ENCODE measurements at places on chromosomes 2 and 18.

DNA sequence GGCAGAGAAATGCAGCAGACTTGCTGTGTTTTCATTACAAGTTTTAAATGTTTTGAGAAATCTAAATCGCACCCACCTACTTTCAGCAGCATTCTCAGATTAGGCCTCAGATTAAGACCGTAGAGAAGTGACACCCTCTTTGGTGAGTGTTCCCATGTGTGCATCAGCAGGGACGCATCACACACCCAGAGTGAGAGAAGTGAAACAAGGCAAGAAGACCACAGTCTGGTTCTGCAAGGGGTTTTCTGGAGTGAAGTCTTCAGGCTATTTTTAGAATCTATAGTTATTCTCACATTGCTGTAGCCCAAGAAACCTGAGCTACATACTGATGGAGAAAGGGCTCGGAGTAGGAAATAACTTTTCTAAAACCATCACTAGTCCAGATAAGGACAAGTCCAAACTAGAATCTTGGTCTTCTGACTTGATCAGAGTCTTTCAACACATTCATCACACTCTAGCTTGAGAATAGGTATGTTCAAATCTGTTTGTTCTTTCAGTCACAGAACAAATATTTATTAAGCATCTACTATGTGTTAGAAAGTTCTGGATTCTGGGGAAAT lies 1216.6 kb upstream of the PIK3C3 start:
- no peak for DNase-seq

DNA sequence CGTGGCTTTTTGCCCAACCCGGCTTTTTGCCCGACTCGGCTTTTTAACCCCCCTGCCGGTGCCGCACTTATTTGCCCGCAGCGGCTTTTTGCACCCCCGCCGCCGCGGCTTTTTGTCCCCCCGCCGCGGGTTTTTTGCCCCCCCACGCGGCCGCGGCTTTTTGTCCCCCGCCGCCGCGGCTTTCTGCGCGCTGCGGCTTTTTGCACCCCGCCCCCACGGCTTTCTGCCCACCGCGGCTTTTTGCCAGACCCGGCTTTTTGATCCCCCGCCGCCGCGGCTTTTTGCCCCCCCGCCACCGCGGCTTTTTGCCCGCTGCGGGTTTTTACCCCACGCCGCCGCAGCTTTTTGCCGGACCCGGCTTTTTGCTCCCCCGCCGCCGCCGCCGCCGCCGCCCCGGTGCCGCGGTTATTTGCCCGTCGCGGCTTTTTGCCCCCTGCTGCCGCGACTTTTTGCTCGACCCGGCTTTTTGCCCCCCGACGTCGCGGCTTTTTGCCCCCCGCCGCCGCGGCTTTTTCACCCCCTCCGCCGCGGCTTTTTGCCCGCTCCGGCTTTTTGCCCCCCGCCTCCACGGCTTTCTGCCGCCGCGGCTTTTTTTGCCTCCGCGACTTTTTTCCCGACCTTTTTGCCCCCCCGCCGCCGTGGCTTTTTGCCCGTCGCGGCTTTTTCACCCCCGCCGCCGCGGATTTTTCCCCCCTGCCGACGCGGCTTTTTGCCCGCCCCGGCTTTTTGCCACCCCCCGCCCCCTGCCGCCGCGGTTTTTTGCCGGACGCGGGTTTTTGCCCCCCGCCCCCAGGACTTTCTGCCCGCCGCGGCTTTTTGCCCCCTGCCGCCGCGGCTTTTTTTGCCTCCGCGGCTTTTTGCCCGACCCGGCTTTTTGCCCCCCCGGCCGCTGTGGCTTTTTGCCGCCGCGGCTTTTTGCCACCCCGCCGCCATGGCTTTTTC lies 2786.5 kb downstream of the RPIA start:
- peak; percentile 76 for DNase-seq

DNA sequence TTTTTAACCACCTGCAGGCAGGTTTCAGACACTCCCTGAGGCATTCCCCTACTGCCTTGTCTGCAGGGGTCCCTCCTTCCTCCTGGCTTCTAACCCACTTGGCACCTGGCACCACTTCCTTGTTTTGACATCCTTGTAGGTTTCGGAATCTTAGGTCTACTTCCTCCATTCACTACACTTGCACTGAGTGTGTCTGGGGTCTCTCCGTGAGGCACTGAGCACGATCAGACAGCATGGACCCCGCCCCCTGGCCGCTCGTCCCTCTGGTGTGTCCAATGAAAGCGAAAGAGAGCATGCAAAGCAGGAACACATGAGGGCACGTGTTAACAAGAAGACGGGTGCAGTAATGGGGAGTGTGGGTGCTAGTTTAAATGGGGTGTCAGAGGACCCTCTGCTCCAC lies 63.8 kb downstream of the HAUS1 start:
- no peak for DNase-seq

DNA sequence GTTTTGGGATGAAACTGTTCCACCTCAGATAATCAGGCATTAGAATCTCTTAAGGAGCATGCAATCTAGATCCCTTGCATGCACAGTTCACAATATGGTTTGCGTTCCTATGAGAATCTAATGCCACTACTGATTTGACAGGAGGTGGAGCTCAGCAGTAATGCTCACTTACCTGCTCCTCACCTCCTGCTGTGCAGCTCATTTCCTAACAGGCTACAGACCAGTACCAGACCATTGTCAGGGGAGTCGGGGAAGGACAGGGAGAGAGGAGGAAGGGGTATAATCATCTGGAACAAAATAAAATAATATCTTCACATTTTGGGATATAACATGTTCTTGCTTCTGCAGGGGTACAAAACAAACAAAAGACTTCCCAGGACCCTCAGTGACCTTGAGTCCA lies 532.0 kb upstream of the FSHR start:
- no peak for DNase-seq

DNA sequence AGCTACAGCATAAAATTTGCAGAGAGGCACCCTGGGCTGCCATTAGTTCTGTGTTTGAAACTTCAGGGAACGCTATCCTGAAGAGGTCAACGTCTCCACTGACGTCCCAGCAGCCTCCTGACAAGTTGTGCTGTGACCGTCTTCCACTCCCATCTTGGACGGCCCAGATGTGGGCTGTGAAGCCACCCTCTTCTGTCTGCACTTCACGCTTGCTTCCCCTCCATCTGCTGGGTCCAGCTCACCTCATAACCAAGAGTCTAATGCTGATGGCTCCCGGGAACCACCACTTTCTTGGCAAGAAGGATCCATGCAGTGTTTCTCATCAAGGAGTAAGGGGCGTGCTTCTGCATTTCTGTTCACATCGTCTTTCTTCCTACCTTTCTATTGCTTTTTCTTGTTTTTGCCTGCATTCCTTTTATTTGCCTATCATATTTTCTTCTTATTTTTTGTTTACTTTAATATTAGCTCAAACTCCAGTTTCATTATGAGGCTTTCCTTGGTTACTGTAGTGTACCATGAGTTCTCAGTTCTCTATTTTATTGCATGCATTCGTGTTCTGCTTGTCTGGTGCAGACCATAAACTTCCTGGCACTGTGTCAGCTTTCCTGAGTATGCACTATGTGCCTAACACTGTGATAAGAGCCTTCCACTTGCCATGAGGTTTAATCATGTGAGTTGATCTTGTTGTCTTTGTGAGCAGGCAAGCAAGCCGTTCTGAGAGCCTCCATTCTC lies 631.8 kb upstream of the RAB6C start:
- DNase-seq = no peak

DNA sequence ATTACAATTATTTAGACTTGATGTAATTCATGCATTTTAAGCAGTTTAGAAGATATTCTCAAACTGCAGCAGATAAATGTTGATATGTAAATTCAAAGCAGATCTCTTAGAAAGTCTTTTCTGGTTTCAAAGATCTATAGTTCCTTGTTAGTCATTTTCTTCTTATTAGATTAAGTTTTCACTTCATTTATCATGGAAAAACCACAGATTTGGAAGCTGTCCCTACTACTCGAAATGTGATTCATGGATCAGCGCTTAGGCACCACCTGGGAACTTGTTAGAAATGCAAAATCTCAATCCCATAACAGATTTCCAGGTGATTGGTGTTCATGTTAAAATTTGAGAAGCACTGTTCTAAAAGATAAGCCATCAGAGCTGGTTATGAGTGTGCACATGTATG lies 92.8 kb upstream of the CDH2 start:
- DNase-seq = peak; percentile 60

DNA sequence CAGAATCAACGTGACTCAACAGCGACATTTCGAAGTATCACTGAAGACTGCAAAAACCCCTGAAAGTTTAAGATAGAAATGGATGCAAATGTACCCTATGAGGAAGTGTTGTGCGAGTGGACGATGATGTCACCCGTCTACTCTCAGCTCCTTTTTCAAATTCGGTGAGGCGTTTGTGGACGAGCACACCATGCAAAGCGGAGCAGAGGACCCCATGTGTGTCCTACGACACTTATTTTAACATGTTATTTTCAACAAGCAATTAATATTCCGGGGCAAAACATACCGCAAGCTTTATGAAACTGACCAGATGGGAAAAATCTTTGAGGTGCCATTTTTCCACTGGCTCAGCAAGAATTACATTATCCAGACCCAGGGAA lies 2.0 kb downstream of the PXDN start:
- peak; percentile 61 for DNase-seq

DNA sequence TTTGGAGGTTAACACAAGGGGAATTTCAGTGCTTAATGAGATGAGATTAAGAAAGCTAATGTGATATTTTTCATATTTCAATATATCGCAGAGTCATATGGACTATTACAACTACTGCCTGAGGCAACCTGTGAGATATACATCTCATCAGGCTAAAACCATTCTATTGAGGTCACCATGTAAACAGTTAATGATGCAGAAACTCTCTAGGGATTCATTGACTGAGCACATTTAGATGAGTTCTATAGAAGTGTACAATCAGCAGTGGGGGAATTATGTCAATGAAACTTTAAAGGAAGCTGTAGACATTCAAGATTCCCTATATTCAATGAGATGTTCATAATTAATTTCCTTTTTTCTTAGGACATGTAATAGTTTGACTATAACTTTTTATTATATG lies 687.4 kb upstream of the SYT4 start:
- no peak for DNase-seq

DNA sequence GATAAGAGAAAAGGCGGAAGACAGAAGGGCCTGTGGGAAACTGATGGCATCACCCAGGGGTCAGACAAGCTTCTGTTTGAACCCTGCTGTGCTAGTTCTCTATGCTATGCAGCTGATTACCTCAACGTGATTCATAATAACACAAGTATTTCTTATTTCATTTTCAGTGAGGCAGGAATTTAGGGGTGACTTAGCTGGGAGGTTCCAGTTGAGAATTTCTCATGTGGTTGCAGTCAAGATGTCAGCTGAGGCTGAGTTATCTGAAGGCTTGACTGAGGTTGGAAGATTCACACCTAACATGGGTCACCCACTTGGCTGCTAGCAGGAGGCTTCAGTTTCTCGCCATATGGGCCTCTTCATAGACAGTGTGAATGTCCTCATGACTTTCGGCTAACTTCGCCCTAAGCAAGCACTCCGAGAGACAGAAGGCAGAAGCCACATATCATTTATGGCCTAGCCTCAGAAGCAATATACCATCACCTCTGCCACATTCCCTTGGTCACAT lies 34.0 kb upstream of the TMEM131 start:
- DNase-seq = no peak

DNA sequence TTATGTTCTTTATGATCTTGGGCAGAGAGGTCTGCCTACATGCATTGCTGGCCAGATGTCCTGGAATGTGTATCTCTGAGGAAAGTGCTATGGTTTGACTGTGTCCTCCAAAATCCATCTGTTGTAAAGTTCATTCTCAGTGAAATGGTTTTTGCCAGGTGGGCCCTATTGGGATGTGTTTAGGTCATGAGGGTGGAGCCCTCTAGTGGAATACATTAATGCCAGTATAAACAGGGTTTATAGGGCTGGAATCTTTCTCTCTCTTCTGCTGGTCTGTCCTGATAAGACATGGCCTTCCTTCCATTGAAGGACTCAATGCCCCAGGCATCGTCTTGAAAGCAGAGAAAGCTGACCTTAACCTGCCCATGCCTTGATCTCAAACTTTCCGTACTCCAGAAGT lies 258.5 kb downstream of the RPIA start:
- DNase-seq = no peak

- no peak for DNase-seq
Observed at GRCh38 chr2:99852376-99852934, 289.9 kb downstream of the AFF3 start.

GRCh38 chr2:100260712-100261620 lies 61.3 kb downstream of the LONRF2 start:
- DNase-seq = peak; percentile 90

- DNase-seq = peak; percentile 37
Observed at GRCh38 chr2:204892506-204893255, 347.4 kb downstream of the PARD3B start.

- DNase-seq = no peak
Observed at GRCh38 chr2:145739681-145740080, 1219.8 kb upstream of the ZEB2 start.

DNA sequence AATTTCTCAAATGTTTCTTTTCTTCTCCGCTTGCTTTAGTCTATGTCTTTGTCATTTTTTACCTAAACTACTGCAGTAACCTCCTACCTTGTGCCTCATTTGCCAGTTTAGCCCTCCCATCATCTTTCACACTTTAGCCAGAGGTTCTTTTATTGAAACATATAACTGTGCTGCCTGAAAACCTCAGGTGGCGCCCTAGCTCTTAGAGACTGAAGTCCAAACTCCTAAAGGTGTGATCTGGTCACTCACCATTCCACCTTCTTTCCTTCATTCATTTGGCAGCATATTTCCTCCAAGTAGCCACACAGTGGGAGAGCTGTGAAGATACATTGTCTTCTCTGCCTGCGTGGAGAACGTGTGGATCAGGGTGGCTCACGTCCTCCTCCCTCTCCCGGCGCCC lies 98.2 kb upstream of the MAPRE2 start:
- no peak for DNase-seq

- peak; percentile 46 for DNase-seq
Observed at GRCh38 chr18:74963820-74964446, 245.0 kb downstream of the PTGR3 start.

DNA sequence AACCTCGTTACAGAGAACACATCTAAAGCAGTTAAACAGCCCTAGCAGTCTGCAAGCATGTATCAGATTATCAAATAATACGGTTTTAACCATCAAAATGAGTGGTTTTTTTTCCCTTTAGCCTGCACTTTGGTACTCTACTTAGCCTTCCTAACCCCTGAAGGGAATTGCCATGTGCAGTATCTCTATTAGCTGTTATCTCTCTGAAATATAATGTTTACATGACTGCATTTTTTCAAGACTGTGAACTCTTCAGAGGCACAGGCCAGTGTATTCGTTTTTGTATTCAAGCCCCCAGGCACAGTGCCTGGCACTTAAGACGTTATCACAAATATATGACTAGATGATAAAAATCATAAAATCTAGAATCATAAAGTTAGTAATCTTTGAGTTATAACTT lies 509.5 kb downstream of the PARD3B start:
- DNase-seq = no peak

GRCh38 chr2:218781691-218782527 lies at the start of gene CYP27A1:
Gene CYP27A1, plus strand, starts transcription at chr2:218782147. Its CDS starts 36 bp downstream, at chr2:218782183.
- peak; percentile 68 for DNase-seq

- DNase-seq = peak; percentile 93
Observed at GRCh38 chr2:74845217-74845751, 11.4 kb downstream of the HK2 start.

- no peak for DNase-seq
Observed at GRCh38 chr2:240876475-240877251, 8.0 kb downstream of the AGXT start.

- DNase-seq = no peak
Observed at GRCh38 chr2:70002241-70002899, 40.9 kb upstream of the ASPRV1 start.
